ENCODE measurements at places on chromosomes 4 and X.

DNA sequence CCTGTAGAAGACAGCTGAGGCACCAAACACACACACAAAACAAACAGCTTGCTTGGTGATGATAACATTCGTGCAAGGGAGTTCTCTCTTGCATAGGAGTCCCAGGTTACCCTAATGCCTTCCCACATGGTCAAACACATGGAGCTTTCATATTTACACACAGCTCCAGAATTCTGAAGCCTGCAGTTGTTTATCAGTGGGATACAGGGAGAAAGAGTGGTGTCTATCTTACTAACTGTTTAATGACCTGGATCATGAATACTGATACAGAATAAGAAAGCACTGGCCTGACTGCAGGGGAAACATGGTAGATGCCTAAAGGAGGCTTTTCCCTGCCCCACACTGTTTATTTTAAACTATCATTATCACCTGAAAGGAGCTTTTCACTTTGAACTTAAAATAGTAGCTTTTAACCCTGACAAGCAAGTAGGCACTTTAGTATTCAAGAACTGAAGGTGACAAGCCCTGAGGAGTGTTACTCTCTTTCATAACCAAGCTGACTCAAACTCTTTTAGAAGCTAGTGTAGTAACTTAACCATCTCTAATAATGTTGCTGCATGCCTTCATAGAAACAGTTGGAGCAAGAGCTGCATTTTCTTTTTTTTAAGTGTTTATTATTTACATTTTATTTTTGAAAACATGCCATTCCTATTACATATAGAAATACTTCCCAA lies 15.6 kb downstream of the TET2 start:
- DNase-seq: no peak

GRCh38 chrX:41718481-41719235 lies 5.3 kb upstream of the GPR82 start:
- no peak for DNase-seq

- DNase-seq: no peak
These were observed 71.1 kb downstream of the NYX start for GRCh38 chrX:41518127-41518840.

- DNase-seq: no peak
These were observed 36.6 kb upstream of the DDX53 start for GRCh38 chrX:22963196-22963595.

GRCh38 chrX:71543316-71543715 lies 10.4 kb downstream of the OGT start:
- no peak for DNase-seq

DNA sequence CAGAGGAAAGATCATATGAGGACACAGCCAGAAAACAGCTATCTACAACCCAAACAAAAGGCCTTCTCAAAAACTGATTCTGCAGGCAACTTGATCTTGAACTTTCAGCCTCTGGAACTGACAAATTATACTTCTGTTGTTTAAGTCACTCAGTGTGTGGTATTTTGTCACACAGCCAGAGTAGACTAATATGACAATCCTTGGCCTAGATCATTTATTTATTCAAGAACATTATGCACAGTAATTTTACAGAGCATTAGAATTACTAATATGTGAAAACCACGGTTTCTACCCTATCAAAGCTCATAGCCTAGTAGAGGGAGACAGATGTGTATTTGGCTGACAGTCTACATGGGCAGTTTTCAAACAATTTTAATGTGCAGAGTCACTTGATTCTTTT lies 167.8 kb upstream of the PCDH18 start:
- DNase-seq: no peak

DNA sequence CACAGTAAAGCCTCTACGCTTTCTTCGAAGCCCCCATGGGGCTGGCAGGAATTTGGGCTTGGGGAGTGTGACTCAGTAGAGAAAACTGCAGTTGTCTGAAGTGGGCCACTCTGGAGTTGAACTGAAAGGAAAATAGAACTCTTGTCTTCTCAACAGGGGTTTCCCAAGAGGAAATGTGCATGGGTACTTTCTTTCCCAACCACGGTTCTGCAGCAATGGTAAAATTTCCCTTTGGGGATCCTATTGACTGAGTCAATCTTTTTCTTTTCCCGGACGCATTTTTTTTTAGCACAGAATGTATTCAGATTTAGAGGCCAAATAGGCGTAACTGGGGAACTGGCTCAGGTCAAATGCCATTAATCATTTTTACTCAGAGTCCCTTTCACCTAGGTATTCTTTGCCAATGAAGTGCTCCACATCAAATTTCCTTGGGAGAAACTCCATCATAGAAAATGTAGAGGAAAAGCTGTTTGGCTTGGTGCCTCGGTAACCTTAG lies 269.3 kb downstream of the STIM2 start:
- DNase-seq: no peak

GRCh38 chrX:39648548-39649254 lies 449.1 kb downstream of the BCOR start:
- DNase-seq: no peak

GRCh38 chr4:108561116-108561515 lies 59.3 kb upstream of the RPL34 start:
- no peak for DNase-seq

- DNase-seq: no peak
These were observed 838.2 kb upstream of the FTHL17 start for GRCh38 chrX:31909850-31910572.

DNA sequence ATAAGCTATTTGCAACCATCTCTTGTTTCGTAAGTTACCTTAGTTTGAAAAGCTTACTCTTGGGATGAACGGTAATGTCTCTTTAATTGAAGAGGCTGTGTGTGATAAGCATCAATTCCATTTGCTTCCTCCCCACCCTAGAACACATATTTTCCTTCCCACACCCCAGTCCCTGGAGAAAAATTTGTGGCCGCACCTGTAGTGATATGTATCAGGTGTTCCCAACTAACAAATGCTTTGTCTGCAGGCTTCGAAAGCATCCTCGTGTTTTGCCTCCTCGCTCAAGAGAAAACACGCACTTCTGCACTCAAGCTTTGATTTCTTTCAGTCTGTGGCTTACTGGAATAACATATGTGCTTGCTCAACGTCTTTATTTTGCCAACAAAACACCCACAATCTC lies 143.8 kb upstream of the OTUD4 start:
- DNase-seq: no peak

- no peak for DNase-seq
These were observed 11.6 kb downstream of the CXCL13 start for GRCh38 chr4:77617203-77617602.

DNA sequence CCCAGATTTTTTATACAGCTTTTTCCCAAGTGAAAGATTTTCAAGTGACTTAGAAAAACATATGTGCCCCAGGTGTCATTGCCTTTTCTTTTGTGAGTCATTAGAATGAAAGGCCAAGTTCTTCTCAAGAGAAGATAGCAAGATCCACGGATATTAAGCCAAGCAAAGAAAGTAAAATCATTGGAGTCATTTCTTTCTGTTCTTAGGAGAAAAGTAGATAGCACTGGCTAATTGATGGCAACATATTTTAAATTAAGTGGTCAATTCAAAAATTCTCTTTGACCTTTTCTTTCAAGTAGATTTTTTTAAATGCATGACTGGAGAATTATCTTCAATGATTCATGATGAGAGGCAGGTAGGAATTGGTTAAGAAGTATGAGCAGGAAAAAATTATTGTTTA lies 94.4 kb downstream of the HHIP start:
- DNase-seq: no peak

GRCh38 chrX:68847172-68847571 lies 18.4 kb downstream of the EFNB1 start:
- no peak for DNase-seq

GRCh38 chr4:123950530-123950929 lies 553.9 kb downstream of the SPRY1 start:
- no peak for DNase-seq

- no peak for DNase-seq
These were observed 1.4 kb downstream of the POU4F2 start for GRCh38 chr4:146640021-146640464.

GRCh38 chrX:130280901-130281300 lies 12.2 kb upstream of the ZNF280C start:
- no peak for DNase-seq

DNA sequence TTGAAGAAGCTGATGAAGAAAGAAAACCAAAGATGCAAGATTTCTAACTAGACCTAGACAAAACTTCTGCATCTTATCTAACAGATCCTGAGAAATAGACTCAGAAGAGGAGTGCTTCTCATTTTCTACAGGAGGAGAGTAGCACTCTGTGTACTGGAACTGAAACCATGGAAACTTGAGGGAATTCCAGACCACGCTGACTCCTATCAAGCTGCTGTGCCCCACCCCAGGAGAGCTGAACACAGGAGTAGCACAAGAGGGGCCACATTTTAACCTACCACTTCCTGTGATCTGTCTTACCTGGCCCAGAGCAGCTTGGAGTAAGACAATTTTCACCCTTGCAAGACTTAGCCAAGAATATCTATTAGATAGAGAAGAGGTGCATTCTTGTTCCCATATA lies 248.9 kb downstream of the SCFD2 start:
- no peak for DNase-seq

DNA sequence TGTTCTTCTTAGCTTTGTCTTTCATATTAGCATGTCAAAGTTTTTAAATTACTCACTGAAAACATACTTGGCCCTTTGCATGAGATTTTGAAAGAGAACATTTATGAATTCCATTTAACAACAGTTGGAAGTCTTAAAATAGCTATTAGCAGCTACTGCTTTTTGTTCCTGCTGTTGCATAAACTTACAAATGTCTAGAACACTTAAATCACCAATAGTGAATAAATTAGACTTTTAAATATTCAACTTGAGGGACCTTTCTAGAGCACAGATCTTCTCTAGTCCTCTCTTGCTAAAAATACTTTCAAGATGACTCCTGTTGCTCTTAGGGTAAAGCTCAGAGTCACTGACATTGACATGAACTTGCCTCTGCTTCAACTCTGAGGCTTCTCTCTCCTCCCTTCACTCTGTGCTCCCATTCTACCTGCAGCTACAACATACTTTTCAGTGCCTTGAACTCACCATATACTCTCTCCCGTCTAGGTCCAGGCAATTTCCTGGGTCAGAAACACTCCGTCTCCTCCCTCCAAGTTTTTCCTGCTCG lies 15.8 kb upstream of the TXK start:
- no peak for DNase-seq

All from hippocampal formation (tissue), 2 donors.